Panc1 (cell line): ENCODE measurements at places on chromosomes 4 and X. TPM values are rescaled to one million over a fixed set of nuclear protein-coding genes. Genes with fewer than 3 reads are reported as not detected.

The SMIM31 gene
- total RNA-seq, result not detected

DNA sequence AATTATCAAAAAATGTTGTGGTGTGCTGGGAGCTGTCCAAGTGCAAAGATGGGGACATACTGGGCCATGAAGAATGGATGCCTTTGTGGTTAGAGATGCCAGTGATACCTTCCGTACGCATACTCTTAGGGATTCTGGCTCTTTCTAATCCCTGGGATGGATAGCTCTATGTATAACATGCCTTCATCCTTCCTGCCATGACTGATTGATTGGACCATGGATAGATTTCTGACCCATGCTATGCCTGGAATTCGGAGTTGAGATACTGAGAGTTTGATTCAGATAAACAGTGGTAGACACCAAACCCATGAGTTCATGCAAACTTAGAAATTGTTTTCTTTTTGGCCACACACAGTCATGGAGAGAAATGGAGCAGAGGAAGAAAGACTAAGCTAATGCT lies 147.2 kb upstream of the WDFY3 start:
- no peak for DNase-seq

DNA sequence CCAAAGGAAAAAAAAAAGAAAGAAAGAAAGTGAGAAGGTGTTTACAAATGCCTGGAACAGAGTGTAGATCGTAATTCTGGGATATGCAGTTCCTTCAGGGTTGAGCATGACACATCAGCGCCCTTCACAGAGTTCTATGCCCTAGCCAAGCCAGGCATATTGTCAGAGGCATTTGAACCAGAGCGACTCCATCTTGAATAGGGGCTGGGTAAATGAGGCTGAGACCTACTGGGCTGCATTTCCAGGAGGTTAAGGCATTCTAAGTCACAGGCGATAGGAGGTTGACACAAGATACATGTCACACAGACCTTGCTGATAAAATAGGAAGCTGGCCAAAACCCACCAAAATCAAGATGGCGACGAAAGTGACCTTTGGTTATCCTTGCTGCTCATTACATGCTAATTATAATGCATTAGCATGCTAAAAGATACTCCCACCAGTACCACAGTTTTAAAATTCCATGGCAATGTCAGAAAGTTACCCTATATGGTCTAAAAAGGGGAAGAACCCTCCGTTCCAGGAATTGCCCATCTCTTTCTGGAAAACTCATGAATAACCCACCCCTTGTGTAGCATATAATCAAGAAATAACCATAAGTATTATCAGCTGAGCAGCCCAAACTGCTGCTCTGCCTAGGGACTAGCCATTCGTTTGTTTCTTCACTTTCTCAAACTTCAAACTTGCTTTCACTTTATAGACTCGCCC lies 23.5 kb upstream of the LRBA start:
- DNase-seq, result no peak

- DNase-seq, result no peak
These were observed 63.4 kb downstream of the RASL11B start for GRCh38 chr4:52925531-52925968.

The N4BP2 gene
- 8.5 TPM for total RNA-seq

DNA sequence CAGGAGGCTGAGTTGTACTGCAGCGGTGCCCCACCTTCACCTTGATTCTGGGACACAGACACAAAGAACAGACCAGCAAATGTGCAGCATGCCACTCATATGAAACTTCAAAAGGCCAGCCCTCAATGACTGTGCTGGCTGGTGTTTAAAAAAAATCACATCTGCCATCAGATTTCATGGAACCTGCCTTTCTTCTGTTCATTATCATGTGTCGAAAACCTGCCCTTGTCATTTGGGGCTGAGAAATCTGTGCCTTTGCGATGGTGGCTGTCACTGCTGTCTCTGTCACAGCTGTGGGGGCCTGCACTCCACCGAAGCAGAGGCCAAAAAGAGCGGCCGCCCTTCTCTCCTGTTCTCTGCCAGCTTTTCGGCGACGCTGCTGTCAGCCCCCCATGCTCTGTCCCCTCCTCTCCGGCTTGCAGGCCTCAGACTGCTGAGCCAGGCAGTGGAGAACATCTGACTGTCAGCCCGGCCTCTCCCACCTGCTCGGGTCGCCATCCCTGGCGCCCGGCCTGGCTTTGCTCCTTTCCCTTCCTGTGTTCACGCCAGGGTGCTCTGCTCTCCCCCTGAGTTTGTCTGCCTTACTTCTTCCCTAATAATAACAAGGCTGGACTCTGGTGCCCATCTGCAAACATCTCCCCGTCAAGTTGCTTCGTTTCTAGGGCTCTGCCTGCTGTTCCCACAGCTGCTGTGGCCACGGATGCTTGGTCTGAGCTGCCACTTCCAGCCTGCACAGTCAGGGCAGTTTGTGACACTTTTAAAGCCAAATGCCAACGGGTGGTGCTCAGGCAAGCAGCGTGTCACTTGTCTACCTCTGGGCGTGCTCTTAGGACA lies 355.2 kb downstream of the UNC5C start:
- DNase-seq, result no peak

The BST1 gene
- 3.0 TPM for total RNA-seq

The GYPE gene
- total RNA-seq, result 0.15 TPM

- DNase-seq, result no peak
These were observed 672.2 kb downstream of the KCTD8 start for GRCh38 chr4:43776371-43776770.

DNA sequence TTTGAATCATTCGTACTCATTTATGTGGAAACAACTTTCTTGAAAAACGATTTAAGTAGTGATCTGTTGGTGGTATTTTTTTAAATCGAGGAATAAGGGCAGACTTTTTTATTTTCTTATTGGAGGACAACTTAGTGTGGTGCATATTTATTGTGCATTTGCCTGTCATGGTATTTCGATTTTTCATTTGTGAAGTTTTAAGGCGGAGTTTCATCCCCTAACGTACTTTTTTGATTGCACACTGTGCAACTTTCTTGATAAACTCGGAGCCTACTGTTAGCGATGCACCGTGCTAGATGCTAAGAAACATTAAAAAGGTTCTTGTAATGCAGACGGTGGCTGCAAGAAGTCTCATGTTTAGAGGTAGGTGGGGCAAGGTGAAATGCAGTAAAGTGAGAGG lies 1.4 kb downstream of the ZFX start:
- DNase-seq, result no peak

- no peak for DNase-seq
These were observed 232.7 kb downstream of the FSTL5 start for GRCh38 chr4:161931089-161931488.

- DNase-seq, result peak; percentile 2
These were observed 8.8 kb downstream of the DDX53 start for GRCh38 chrX:23008431-23009099.

- no peak for DNase-seq
These were observed 90.1 kb upstream of the HS3ST1 start for GRCh38 chr4:11518754-11519153.

DNA sequence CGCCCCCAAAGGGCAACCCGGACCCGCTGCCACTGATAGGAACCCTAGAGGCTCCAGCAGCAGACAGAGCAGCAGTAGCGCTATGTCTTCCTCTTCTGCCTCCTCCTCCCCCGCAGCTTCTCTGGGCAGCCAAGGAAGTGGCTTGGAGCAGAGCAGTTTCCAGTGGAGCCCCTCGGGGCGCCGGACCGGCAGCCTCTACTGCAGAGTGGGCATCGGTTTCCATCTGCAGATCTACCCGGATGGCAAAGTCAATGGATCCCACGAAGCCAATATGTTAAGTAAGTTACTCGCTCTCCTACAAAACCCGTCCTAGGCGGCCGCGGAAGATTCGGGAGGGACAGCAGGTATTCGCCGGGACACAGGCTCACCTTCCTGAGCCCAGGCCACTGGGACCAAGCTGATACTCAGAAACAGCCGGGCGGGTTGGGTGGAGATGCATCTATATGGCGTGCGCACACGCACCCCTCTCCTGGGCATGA lies 477 bp downstream of the FGF5 start:
- DNase-seq, result no peak

The ARHGAP36 gene
- total RNA-seq, result not detected

The RS1 gene
- not detected for total RNA-seq

DNA sequence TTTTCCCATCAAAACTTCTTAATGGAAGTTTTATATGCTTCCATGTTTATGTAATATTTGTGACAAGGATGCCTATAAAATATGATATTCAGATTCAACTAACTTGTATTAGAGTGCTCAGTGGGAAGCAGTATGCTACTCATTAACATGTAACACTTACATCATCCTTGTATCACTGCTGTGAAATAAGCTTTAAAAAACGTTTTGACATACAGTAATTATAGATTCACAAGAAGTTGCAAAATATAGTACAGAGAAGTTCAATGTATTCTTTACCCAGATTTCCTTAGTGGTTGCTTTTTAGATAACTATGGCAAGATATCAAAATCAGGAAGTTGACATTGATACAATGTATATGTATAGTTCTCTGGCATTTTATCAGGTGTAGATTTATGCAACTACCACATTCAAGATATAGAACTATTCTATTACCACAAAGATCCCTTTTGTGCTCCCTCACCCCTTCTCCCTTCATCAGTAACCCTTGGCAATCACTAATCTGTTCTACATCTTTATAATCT lies 56.3 kb downstream of the DTHD1 start:
- no peak for DNase-seq

The CSAG1 gene
- not detected for total RNA-seq

The PF4V1 gene
- total RNA-seq, result 0.51 TPM

GRCh38 chr4:174071595-174071994 lies 211.9 kb downstream of the FBXO8 start:
- DNase-seq, result no peak

DNA sequence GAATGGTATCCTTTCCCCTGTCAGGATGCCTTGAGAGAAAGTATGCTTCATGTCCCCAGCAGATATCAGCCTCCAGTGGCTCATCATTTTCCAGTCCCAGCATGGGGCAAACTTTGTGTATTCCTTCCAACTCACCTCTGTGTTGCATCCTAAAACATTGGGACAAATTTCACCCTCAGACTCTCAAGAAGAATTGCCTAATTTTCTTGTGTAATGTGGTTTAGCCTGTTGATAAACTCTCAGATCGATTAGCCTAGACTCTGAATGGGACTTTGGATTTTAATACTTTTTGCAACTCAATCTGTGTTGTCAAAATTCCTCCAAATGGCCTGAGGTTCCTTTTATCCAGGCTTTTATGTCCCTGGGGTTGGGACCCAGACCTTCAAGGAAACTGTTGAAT lies 805.3 kb downstream of the C4orf33 start:
- no peak for DNase-seq

GRCh38 chr4:33400504-33400903 lies 2680.3 kb downstream of the PCDH7 start:
- no peak for DNase-seq

DNA sequence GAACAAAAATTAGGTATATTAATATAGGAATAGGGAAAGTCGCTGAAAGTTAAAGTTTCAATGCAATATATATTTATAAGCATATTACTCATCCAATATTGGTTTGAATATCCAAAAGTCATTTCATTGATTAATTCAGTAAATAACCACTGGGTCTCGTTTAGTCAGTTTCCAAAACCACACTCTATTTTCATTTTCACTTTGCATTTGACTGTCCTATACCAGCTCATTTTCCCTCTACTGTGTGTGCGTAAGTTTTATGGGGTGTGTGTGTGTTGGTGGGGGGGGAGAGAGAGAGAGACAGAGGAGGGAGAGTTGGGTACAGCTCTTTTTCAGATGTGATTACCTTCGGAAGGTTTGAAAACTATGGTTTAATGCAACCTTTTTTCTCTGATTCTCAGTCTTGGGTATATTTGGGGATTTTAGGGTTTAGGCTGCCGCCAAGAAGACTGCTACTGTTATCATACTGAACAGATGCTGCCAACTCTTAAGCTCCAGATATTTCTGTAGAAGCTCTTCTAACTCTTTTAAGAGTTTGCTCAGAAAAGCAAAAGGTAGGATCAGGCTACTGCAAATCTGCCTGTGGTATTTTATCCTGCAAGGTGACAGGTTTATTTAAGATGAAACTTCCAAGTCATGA lies 1427.4 kb downstream of the PCDH7 start:
- DNase-seq, result no peak

The DMP1 gene
- not detected for total RNA-seq

The SCRG1 gene
- total RNA-seq, result not detected

GRCh38 chrX:53073115-53073586 lies 9.0 kb upstream of the TSPYL2 start:
- no peak for DNase-seq

DNA sequence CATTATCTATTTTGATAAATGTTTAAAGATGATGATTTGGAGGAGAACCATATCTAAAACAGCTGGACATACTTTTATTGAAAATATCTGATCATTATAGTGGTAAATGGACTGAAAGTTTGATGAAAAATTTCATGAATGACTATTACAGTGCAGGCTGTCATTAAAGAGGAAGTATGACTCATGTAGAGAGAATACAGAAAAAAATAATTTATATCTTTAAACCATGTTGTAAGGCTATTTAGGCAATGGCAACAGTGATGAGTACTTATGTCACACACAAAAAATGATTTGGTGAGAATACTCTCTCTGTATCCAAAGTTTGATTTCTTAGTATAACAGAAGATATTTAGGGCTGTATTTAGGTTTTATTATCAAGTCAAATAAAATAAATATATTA lies 3.9 kb upstream of the GLRB start:
- DNase-seq, result no peak
